IPS DF 6.9 (cell line): ENCODE measurements at places on chromosomes 16 and 17.

DNA sequence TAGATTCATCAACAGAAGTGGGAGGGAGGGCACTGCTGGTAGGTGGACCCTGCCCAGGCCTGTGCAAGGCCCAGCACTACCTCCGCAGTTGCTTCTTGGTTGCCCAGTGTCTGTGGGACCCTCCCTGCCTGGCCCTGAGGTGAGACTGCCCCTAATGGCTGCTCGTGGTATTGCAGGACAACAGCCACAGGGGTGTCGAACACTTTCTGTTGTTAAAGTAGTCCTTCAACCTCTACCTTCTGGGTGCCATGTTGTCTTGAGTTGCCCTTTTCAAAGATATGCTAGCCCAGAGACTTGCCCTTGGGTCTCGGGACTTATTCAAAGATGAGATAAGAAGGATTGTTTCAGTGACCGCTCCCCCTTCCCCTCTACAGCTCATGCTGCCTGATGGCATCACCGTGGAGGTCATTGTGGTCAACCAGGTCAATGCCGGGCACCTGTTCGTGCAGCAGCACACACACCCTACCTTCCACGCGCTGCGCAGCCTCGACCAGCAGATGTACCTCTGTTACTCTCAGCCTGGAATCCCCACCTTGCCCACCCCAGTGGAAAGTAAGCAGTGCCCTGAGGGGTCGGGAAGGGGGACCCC is 29.1 kb downstream of the AKAP1 start:
- DNase-seq, result peak; percentile 55

DNA sequence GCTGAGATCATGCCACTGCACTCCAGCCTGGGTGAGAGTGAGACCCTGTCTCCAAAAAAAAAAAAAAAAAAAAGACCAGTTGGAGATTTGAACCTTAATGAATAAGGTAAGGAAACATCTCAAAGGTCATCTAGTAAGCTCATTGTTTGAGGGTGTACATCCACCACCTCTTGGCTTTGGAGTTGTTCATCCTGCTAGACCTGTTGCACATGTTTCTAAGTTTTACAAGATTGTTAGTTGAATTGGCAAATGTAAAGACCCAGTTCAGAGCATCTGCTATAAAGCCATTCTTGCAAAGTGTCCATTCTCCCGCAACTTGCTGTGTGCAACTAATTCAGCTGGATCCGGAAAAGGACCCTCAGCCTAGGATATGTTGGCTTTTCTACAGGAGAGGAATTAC is 1.5 kb downstream of the PSMD7 start:
- DNase-seq, result no peak

DNA sequence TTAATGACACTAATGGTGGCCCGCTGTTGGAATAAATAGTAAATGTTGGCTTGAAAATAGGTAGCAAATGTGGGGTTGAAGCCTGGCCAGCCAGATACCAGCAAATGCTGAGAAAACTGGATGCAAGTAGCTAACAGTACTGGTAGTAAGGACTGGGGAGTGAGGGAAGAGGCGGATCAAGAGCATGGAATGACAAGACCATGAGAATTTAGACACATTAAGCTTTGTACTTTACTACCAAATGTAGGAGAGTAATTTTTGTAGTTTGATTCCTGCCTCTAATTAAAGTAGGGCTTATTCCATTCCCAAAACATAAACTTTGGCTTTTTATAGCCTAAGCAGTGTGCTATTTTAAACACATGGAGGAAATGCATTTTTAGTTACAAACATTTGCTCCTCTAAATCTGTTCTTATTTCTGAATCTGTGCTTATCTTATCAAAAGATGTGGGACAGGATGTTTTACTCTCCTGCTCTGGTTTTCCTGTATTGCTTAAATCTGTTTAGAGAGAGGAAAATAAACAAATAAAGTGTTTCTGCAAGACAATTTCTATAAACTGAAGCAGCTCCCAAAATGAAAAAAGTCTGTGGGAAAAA is 44.1 kb downstream of the CFDP1 start:
- no peak for DNase-seq

GRCh38 chr17:28335959-28336871 is 654 bp downstream of the TNFAIP1 start:
- DNase-seq, result peak; percentile 52

- DNase-seq, result no peak
Measured at GRCh38 chr16:71467810-71468209, 5.8 kb upstream of the ZNF23 start.

- no peak for DNase-seq
Measured at GRCh38 chr17:75041656-75042280, 5.0 kb downstream of the ATP5PD start.

DNA sequence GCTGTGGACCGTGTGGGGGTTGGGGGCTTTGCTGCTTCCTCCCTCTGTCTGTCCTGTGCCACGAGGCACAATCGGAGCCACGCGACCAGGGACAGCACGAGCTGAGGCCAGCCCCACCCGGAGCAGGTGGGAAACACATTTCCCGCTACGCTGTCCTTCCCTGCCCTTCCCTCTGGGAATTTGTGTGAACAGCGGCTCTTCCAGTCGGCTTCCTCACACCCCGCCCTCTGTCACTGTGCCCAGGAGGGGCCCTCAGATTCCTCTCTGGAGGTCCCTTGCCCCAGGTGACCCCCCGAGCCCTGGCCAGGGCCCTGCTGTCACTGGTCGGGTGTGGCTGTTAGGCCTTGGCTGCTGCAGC is 19.6 kb downstream of the SPIRE2 start:
- DNase-seq, result no peak
